Mesenchymal stem cell (in vitro differentiated cells and primary cell): ENCODE measurements at places on chromosomes 1 and 21.

GRCh38 chr21:36388835-36389234, 3.6 kb downstream of the CHAF1B start:
- H3K27me3 ChIP-seq: no peaks in the 10 kb centered on the region
- H3K36me3 ChIP-seq: peaks cover 2% of the 10 kb centered on the region
- DNase-seq: peak; percentile 46
- no peak overlapping the region for H3K27ac ChIP-seq
- H3K4me3 ChIP-seq: no peak overlapping the region
- peaks cover 8% of the 10 kb centered on the region for H3K4me1 ChIP-seq

GRCh38 chr1:185853739-185854138, 119.5 kb downstream of the HMCN1 start:
- peaks cover 8% of the 10 kb centered on the region for H3K36me3 ChIP-seq
- no peak overlapping the region for H3K4me3 ChIP-seq
- no peak overlapping the region for H3K27ac ChIP-seq
- peak; percentile 62 for DNase-seq

GRCh38 chr1:88302843-88303486, 381.1 kb upstream of the PKN2 start:
- no peaks in the 10 kb centered on the region for H3K4me1 ChIP-seq
- no peaks in the 10 kb centered on the region for H3K27me3 ChIP-seq
- no peaks in the 10 kb centered on the region for H3K36me3 ChIP-seq
- no peak overlapping the region for H3K27ac ChIP-seq
- no peak overlapping the region for H3K4me3 ChIP-seq

DNA sequence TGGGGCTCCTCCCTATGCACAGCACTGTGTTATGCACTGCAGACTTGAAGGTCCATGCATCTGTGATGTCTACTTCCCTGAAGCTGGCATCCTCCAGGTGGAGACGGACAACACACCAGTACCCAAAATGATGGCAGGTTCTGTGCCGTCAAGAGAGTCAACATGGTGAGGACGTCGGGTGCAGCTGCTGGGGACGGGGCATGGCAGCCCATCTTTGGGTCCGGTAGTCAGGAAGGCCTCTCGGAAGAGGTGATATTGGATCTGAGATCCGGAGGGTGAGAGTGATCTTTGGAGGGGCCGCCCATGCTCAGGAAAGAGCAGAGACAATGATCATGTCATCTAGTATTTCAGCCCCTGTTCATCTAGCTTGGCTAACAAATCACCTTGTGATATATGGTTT, 104.1 kb downstream of the RIPK4 start:
- H3K4me1 ChIP-seq: peaks cover 11% of the 10 kb centered on the region
- no peak for DNase-seq
- peaks cover 19% of the 10 kb centered on the region for H3K27me3 ChIP-seq
- no peak overlapping the region for H3K4me3 ChIP-seq
- H3K27ac ChIP-seq: no peak overlapping the region

- no peak for DNase-seq
- peaks cover 17% of the 10 kb centered on the region for H3K4me1 ChIP-seq
- H3K27ac ChIP-seq: no peak overlapping the region
- H3K4me3 ChIP-seq: no peak overlapping the region
Observed at GRCh38 chr1:64473367-64473766, 3.4 kb downstream of the CACHD1 start.
